ENCODE measurements at places on chromosomes 16 and 17.

DNA sequence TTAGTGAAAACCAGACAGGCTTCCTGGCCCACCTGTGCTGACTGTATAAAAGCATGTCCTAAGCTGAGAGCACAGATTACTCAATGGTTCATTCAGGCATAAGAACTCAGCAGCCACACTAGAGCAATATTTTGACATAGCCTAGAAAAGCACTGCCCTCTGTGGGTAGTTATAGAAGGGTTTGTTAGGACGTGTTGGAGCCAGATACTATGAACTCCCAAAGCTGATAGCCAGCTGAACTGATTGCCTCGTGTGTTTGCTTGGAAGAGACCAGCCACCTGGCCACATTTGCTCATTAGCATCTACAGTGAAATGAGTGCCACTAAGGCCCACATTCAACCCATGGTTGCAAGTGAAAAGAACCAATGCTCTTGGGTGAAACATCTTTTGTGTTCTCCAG, 30.8 kb upstream of the ABCA5 start:
- no peak for DNase-seq

- no peak for DNase-seq
Observed at GRCh38 chr16:78050734-78051400, 28.5 kb downstream of the CLEC3A start.

- peak; percentile 92 for DNase-seq
Observed at GRCh38 chr16:21638573-21638975, 13.8 kb downstream of the IGSF6 start.

GRCh38 chr16:72609066-72609465, 437.1 kb upstream of the PMFBP1 start:
- no peak for DNase-seq

DNA sequence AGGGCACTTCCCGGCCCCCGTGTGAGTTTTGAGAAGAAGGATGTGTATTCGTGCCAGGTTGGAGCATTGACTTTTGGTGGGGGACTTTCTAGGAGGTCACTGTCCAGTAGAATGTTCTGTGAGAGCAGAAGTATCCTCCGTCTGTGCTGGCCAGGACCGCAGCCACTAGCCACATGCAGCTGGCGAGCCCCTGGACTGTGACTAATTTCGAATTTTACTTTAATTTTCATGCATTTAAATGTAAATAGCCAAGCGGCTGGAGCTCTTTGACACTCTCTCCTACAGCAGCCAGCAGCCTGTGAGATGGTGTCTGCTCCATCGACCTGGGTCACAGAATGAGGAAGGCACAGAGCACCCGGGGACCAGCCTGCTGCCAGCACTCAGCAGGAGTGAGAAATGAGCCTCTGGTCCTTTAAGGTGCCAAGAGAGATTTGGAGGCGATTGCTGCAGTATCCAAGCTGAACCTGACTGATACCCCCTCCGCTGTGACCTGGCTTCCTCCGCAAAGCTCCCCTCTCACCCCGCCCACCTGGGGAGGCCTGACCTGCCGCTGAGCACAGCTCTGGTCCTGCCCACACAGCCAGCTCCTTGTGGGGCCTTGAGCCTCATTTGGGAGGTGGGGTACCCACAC, 7.8 kb downstream of the ATP2A3 start:
- DNase-seq = no peak

GRCh38 chr16:64238571-64238970, 883.3 kb downstream of the CDH11 start:
- peak; percentile 88 for DNase-seq

GRCh38 chr16:79821911-79822310, 221.4 kb upstream of the MAF start:
- DNase-seq = no peak

- peak; percentile 93 for DNase-seq
Observed at GRCh38 chr16:2467528-2468232, 3.4 kb upstream of the NTN3 start.

GRCh38 chr16:83606486-83607030, 201.2 kb upstream of the HSBP1 start:
- DNase-seq = no peak

GRCh38 chr16:1036726-1037393, 35.7 kb upstream of the SSTR5 start:
- DNase-seq = peak; percentile 71

DNA sequence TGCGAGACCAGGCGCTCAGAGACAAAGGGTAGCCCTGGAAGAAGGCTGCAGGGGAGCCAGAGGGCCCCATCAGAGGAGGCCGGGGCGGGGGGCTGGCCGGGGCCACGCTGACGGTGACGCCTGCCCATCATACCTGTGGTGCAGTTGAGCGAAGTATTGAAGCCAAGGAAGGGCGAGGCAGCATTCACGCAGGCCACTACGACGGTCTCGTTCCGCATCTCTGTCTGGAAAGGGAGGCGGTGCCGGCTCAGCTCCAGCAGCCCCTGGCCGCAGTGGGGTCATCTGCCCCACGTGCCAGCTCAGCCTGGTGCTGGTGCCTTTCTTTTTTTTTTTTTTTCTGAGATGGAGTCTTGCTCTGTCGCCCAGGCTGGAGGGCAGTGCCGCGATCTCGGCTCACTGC, 4.9 kb upstream of the MRPL28 start:
- no peak for DNase-seq

- DNase-seq = peak; percentile 28
Observed at GRCh38 chr17:76179496-76180467, 38.7 kb upstream of the FOXJ1 start.

GRCh38 chr17:28370744-28371103, 617 bp upstream of the VTN start:
- no peak for DNase-seq

- no peak for DNase-seq
Observed at GRCh38 chr17:1181753-1182137, 2.0 kb upstream of the ABR start.

- DNase-seq = peak; percentile 28
Observed at GRCh38 chr16:79170555-79171246, 429.8 kb downstream of the MAF start.

DNA sequence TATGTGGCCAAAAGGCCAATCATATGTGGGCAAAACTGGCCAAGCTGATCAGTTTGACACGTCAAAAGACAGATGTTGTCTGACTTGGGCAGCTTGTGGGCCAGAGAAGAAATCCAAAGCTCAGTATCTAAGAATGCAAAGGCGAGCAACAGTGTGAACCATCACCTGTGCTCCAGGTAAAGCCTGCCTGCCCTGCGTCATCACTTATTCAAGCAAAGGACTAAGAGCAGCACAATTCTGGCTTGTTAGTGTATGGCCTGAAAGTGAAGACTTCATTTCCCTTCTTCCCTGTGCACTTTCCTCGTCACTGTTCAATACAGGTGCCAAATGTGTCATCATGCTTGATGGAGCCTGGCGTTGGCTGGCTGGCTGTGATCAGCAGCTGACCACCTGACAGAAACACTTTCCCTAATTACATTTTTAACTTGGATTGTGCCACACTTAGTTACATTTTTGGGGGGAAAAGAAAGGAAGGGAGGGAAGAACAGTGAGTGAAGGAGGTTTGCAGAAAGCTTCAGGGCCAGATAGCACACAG, 4.7 kb downstream of the FAM20A start:
- no peak for DNase-seq

DNA sequence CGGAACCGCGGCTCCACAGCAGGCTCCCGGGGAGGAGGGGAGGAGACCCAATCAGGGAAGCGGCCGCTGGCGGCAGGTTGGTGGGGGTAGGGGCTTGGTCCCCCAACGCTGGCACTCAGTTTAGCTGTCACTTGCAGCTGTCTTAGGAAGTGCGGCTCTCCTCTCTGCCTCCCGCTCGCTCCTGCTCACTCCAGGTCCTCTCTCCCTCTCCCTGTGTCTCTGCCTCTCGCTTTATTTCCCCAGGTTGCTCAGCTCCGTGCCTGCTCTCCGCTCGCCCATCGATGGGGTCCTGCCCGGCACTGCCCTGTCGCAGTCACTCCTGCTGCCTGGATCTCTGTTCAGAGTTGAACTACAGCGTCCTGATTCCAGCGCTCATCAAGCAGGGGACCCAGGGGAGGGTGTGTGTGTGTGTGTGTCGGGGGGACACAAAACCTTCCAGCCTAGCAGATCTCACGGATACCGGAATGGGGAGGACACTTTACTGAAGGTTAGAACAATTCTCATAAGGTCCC, 145.6 kb downstream of the ENGASE start:
- DNase-seq = no peak

DNA sequence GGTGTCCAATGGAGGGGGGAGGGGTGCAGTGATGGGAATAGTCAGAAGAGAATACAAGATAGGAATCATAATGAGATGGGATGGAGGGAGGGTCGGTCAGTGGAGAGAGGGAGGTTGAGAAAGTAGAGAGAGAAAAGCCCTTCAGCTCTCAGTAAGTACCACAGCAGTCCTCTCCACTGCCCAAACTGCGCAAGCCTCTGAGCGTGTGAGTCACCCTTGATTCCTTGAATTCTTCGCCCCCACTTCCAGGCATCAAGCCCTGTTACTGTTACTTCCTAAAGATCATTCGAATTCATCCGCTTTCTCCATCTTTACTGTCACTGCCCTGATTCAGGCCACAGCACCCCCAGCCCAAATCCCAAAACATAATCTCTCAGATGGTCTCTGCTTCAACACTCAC, 2.5 kb downstream of the GUCY2D start:
- peak; percentile 83 for DNase-seq

DNA sequence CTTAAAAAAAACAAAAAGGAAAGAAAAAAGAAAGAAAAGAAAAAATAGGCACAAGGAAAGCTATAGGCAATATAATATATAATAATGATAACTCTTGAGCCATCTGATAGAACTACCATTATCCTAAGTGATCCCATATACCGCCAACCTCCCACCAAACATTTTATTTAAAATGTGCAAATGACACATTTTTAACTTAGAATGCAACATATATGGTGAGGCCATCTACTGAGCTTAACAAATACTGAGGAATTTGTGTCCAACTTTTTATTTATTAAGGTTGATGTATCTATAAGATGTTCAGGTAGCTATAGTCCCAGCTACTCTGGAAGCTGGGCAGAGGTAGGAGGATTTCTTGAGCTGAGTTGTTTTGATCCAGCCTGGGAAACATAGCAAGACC, 14.4 kb upstream of the APPBP2 start:
- DNase-seq = no peak

DNA sequence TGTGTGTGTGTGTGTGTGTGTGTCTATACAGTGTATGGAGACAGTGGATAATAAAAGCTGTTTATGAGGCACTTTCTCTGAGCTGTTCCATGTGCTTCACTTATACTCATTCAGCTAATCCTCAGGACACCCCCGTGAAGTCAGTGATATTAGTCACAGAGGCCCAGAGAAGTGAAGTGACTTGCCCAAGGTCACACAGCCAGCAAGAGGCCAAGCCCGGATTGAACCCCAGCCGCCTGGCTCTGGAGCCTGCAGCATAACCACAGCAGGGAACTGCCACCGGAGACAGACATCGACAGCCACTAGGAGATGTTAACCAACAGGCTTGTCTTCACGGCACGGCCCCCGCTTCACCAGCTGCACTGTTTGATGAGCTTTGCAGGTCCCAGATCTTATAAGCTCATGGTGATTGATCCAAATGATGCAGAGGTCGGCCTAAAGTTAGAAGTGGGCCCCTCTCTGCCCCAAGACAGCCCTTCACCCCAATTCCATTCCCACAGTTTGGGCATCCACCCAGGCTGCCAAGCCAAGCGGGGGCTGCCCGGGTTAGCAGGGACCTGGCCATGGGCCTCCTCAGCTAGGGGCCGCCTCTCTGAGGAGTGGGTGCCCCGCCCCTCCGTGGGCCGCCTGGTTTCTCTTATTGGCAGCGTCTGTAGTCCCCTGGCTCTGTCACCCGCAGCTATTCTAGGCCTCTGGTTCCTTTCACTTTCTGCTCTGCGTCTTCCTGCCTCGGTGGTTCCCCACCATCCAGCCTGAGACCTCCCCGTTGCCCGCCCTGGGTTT, 30.9 kb downstream of the SOCS1 start:
- DNase-seq = no peak

DNA sequence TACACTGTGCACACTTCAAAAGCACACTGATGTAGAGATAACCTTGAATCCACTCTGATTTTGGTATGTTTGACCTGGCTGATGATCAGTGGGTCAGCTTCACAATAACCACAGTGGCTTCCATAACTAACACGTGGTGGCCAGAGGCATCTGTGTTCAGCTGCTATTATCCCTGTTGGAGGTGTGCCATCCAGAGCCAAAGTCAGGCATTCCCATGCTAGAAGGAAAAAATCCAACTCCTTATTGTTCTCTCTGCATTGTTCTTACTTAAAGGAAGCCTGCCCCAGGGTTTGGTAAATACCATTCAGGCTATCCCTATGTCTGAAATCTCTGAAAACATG, 127.3 kb upstream of the MON1B start:
- no peak for DNase-seq

DNA sequence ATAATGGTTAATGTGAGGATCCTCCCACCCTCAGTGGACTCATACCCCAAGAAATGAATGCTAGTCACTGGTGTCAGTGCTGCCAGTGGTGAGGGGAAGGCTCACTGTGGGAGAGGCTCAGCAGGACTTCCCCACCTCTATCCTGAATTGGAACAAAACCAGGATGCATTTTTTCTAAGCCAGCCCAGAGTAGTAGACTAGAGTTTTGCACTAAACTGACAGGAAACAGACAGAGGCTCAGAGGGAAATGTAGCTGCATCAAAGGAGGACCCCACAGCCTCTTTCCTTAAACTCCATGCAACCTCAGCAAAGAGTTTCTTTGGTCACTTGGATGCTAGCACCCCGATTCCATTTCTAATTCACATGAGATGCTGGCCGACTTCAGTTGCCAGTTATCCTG, 10.7 kb upstream of the SKAP1 start:
- no peak for DNase-seq

DNA sequence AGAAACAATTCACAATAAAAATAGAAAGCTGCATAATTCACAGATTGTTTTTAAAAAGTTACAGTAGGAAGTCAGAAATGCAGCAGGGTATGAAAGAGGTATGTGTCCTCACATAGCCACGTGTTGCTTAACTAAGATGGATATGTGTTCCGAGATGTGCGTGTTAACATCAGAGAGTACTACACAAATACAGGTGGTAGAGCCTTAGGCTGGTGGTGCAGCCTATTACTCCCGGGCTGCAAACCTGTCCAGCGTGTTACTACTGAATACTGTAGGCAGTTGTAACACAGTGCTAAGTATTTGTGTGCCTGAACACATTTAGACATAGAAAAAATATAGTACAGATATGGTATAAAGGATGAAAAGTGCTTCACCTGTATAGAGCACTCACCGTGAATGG, 46.4 kb downstream of the USP10 start:
- DNase-seq = no peak

GRCh38 chr17:81839301-81839700, 4.5 kb upstream of the PPP1R27 start:
- no peak for DNase-seq

- DNase-seq = no peak
Observed at GRCh38 chr17:47981462-47981861, 10.5 kb downstream of the CDK5RAP3 start.

Measured in GM23248 (cell line).